ENCODE measurements at places on chromosomes 2 and 18.

- DNase-seq, result peak; percentile 16
These were observed 318.9 kb upstream of the RND3 start for GRCh38 chr2:150806336-150806735.

DNA sequence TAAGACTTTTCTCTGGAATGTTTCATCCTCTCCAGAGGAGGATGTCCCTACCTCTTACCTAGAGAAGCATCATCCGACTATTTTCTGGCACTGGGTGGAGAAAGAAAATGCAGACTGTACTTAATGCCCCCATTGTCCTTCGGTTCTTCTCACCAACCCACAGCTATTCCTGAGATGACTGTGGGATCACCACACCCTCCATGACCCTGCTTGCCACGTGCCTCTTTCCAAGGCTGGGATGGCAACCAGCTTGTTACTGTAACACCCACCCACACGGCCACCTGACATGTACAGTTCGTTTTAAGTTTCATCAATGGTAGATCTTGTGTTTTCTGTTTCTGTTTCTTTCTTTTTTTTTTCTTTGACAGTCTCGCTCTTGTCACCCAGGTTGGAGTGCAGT lies 365.2 kb downstream of the FBXO15 start:
- DNase-seq, result no peak

GRCh38 chr2:138794724-138795123 lies 14.5 kb upstream of the NXPH2 start:
- DNase-seq, result no peak

DNA sequence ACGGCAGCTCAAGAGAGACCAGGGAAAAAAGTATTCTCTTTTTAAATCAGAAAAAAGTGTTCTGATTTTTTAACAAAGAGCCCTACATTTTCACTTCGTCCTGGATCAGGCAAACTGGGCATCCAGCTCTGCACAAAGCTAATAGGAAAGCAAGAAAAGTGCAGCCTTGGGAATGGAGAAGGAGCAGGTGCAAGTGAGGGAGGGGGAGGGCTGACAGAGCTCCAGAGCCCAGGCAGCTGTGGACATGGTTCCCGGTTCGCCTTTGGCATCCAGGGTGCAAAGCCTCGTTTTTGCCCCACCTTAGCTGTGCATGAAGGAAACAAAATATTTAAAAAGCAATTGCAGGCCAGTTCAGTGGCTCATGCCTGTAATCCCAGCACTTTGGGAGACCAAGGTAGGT lies 82.2 kb downstream of the FAM124B start:
- DNase-seq, result no peak

DNA sequence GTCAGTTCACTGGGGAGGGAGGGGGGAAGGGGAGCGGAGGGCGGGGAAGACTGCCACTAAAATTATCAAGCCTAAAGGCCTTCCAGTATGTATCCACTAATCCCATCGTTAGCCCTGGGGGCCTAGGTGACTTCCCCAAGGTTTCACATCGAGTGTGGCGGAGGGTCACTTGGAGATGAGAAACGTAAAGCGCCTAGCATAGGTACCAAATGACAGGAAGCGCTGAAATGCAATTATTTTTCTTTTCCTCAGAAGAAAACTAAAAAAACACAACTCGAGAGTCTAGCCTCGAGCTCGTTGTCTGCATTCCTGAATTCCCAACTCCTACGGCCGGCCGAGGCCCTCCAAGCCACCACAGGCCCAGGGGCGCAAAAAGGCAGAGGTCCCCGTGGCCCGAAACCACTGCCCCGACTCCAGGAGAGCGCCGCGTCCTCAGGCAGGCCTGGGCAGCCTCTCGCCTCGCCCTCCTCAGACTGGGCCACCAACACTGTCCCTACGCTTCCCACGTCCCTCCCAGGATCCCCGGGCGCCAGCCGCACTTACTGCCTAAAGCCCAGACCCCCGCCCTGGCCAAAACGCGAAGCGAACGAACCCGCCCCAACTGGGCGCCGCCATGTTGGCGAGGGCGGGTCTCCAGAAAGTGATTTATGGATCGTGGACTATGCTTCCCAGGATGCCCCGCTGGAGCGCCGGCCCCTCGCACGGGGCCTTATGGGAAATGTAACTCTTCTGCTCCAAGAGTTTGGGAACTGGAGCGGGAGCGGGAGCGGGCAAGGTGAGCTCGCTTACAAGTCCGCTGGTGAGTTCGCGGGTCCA lies at the start of gene USP40:
Gene USP40, minus strand, starts transcription at position 642 of the 816 bp plus-strand sequence. CDS start 1,228 bp downstream, outside the sequence.
- DNase-seq, result peak; percentile 62

DNA sequence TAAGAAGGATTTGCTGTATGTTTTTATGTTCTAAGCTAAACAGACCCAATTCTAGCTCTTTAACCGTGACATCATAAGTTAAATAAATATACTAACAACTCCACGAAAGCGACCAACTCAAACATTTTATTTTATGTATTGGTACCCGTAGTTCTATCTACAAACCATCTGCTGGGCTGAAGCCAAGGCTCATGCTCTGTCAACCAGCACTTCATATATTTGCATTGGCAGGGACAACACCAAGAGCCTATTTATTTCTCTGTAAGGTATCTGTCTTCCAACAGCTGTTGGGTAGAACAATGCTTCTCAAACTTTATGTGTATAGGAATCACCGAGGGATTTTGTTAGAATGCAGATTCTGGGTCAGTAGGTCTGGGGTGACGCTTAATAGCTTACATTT lies 64.5 kb downstream of the PID1 start:
- no peak for DNase-seq

DNA sequence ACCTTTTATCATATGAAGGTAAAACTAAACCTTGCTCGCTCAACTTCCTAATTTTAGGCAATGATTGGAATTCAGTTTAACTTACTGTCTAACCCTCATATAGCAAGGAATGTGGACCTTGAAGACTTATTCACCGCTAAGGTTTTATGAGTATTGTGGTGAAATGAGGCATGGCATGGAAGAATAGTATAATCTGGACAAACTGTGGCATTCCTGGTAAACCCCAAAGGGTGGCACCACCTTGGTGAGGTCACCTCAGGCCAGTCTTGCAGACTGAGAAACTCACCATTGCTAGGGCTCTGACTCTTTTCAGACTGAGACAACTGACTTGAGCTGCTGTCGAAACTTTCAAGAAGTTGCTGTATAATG lies 51.1 kb upstream of the EHBP1 start:
- DNase-seq, result no peak
